H1 (cell line): ENCODE measurements at places on chromosomes 4 and X.

DNA sequence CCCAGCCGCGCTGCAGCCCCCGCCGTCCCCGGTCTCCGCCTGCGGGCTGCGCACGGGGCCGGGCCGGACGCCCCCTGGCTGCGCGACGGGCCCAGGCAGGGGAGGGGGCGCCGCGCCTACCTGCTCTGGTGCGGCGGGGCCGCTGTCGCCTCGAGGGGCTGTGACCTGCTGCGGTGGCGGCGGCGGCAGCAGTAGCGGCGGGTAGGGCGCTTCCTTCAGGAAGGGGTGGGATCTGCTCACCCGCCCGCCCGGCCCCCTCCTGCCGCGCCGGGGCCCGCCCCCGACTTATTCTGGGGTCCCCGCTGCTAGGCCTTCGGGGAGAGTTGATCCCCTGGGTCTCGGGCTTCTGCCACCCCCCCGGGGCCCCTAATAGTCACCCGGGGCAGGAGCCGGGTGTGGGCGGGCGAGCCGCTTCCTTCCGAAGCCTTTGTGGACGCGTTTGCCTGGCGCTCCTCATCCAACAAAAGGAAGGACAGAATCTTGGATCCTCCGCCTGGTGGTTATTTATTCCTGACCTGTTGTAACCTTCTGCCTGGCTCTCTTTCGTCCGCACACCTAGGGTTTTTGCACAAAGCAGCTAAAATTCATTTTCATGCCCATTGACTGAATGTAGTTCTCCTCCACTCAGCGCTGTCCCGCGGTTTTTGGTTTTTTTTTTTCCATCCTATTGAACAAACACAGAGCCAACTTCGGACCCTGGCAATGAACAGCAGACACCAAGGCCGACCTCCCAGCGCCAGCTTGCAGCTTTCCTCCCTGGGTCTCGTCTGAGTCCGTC is at the start of gene TMEM150C:
Gene TMEM150C, minus strand, starts transcription at position 203 of the 778 bp plus-strand sequence. CDS start 57,331 bp downstream, outside the sequence.
- no peak for DNase-seq

DNA sequence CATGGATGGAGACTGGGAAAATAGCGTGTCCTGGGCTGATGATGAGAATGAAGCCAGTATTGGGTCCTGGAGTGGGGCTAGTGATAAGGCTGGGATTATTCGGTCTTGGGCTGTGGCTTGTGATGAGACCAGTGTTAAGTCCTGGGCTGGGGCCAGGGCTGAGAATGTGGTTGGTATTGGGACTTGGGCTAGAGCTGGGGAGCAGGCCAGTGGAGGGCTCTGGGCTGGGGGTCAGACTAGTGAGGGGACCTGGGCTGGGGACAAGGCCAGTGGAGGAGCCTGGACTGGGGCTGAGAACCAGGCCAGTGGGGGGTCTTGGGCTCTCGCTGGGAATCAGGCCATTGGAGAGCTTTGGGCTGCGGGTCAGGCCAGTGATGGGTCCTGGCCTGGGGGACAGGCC is 6.7 kb downstream of the ARMCX4 start:
- no peak for DNase-seq

DNA sequence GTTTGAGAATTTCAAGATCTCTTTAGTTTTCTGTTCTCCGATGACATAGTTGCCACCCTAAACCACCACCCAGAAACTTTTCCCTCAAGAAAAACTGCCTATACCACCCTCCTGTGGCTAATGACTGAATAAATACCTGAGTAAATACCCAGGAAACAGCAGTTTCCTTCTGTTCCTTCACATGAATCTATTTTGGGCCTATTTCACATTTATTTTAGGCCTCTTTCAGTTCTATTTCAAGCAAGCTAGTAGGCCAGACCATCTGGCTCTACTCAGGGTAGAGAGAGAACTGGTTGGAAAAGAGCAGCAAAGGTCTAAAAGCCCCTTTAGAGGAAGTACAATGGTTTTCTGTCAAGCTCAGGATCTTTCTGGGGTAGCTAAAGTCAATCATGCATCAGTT is 23.4 kb downstream of the ARHGEF9 start:
- no peak for DNase-seq

GRCh38 chr4:47744253-47744652 is 93.6 kb downstream of the CORIN start:
- no peak for DNase-seq

DNA sequence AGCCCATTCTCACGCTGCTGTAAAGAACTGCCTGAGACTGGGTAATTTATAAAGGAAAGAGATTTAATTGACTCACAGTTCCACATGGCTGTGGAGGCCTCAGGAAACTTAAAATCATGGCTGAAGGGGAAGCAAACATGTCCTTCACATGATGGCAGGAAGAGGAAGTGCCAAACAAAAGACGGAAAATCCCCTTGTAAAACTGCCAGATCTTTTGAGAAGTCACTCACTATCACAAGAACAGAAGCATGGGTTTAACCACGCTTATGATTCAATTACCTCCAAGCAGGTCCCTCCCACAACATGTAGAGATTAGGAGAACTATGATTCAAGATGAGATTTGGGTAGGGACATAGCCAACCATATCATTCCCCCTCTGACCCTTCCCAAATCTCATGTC is 335.5 kb downstream of the IL15 start:
- DNase-seq, result no peak

DNA sequence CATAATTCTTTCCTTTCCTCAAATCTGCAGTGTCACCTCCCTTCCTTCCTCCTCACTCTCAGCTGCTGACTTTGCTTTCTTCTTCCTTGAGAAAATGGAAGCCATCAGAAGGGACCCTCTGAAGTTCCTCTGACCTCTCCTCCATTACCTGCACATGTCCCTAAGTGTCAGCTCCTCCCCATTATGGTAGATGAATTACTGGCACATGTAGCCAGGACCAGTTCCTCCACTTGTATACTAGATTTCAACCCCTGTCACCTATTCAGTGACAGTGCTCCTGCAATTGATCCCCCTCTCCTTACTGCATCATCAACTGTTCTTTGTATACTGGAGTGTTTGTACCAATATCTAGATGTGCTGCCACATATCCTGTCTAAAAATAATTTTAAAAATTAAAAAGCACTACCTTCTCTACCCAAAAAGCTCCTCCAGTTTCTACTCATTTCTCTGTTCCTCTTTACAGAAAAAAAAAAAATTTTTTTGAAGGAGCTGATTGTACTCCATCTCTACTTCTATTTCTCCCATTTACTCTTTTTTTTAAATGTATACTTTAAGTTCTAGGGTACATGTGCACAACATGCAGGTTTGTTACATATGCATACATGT is 78.6 kb downstream of the CLCN5 start:
- no peak for DNase-seq

DNA sequence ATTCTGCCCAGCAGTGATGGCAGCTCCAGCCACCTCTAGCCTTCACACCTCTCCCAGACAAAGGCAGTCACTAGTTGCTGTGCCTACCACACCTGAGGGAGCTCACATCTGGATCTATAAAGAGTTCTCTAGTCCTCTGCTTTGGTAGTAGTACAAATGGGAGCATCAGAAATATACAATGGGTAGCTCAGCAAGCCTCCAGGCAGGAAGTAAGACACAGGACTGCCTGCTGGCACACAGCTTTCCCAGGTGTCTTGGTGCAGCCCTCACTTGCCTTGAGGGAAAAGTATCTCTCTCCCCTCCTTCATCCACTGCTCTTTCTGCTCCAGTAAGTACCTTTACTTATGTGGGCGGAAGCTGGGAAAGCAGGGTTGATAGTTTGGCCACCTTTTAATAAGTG is 212.9 kb upstream of the SLC7A11 start:
- no peak for DNase-seq

- no peak for DNase-seq
Observed at GRCh38 chrX:45806410-45807121, 605.9 kb upstream of the DIPK2B start.

GRCh38 chr4:76499461-76499860 is 64.4 kb downstream of the SHROOM3 start:
- DNase-seq, result no peak

DNA sequence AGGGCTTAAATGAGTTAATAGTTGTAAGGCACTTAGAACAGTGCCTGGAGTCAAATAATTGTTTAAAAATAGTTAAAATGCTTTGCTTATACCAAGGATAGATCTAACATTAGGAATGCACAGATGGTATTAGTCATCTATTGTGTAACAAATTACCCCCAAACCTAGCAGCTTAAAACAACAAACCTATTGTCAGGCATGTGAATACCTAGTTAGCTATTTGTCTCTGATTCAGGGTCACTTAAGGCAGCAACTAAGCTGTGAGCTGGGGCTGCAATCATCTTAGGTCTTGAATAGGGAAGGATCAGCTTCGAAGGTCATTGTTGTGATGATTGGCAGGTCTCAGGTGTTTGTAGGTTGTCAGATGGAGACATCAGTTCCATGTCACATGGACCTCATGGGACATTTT is 42.4 kb upstream of the AGA start:
- no peak for DNase-seq

- DNase-seq, result no peak
Observed at GRCh38 chr4:1480720-1481119, 74.5 kb upstream of the NKX1-1 start.

GRCh38 chr4:173489514-173489913 is 40.5 kb downstream of the HAND2 start:
- no peak for DNase-seq

- DNase-seq, result no peak
Observed at GRCh38 chr4:100938698-100939097, 408.6 kb downstream of the PPP3CA start.

DNA sequence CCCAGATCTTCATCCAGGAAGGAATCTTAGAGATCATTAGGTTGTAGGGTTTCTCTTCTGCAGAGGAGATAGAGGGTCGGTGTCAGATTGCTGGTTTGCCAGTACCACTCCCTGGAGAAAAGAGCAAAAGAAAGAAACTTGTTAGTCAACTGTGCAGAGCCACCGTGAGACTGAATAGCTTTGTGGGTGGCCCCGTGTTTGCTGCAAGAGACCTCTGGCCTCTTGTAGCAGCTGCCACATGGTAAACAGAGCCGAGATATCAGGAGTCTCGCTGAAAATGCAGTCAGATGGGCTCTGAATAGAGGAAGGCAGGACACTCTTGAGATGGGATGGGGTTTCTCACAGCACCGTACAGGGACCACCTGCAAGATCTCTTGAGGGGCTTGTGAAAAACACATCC is 149.7 kb downstream of the PTTG2 start:
- no peak for DNase-seq

- no peak for DNase-seq
Observed at GRCh38 chr4:16169490-16169889, 56.8 kb downstream of the TAPT1 start.

DNA sequence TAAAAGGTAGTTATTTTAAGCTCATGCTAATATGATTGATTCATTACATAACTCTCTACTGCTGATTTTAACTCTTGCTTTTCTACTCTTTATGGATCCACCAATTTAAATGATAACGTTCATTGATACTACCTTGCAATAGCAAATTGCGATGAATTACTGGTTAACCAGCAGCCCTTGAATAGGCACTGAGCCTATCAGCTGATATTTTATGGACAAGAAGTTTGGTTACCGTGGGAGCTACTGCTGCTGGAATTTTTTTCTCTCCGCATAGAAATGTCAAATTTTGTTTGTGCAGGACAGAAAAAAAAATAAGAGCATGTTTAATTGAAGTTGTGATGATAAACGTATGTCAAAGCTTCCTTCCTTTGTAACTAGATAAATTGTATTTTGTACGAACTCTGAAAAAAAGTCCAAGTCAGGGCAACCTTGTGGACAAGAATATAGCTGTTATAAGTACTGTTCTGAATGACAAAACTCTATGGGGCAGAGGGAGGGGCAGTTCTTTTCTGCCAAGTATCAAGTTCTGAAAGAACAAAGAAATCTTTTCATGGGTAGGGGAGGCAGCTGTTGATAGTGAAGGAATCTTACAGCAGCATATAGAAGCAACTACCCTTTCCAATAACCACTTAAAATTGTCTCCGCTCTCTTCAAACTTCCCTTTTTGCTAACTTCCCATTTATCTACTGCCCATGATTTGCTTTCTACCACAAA is 434.9 kb upstream of the PABPC4L start:
- no peak for DNase-seq

DNA sequence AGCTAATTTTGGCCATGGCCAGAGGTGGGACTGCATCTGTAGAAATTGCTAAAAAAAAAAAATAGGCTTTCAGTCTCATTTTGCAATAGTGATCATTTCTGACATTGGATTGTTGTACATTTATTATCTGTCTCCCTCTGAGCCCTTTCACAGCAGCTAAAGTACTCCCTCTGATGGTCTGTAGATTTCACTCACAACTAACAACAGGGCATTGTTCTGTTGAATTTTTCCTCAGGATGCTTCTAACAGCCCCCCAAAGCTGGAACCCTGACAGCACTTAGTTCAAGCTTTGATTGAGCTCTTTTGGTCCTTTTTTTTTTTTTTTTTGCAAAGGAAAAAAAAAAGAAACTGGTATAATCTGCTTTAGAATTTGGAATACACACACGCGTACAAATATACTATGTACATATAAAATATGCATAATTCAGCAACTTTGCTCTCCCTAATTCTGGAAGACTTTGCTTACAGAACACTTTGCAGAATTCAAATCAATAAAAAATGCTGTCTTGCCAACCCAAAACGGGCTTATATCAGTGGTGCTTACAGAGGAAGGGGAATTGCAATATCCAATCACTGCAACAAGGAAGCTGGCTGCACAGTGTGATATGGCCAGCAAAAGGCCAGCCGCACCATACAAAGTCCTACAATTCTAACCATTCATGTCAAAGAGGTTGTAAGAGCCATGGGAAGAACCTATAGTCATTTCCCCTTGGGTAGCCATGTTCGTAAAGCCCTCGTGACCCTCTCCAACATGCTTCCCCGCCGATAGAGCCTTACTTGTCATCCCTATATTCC is 406.4 kb downstream of the SMARCA1 start:
- DNase-seq, result no peak

DNA sequence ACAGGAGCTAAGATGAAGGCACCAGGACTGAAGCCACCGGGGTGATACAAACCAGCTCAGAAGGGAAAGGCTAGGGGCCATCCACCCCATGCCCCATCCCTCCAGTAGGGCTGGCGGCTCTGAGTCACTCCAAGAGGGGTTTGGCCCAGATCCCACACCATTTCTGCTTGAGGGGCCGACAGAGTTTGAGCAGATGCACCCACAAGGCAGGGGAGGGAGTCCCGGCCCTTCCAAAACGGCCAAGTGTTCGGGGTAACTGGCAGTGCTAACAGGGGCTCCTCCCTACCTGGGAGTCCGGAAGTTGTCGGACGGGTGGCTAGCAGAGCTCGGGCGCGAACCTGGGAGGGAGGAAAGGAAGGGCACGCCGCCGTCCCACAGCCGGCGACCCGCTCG is 412 bp downstream of the SLC10A3 start:
- peak; percentile 50 for DNase-seq
